ENCODE measurements at places on chromosomes 12 and 14.

DNA sequence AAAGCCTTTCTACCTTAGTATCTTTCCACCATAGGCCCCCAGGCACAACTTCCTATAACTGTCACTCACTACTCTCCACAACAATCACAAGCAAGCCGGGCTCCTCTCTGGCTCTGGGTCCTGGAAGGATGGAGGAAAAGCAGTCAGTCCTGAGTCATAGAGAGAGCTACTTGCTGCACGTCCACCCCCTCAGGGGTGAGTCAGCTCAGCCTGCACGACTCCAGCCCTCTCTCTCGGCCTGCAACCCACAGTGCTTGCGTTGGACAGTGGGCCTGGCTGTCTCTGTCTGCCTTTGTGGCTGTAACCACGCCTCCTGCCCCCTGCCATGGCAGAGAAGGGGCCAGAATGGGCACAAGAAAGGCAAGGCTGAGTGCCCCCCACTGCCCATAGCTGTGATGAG, 154.1 kb upstream of the FKBP4 start:
- no peak for DNase-seq

DNA sequence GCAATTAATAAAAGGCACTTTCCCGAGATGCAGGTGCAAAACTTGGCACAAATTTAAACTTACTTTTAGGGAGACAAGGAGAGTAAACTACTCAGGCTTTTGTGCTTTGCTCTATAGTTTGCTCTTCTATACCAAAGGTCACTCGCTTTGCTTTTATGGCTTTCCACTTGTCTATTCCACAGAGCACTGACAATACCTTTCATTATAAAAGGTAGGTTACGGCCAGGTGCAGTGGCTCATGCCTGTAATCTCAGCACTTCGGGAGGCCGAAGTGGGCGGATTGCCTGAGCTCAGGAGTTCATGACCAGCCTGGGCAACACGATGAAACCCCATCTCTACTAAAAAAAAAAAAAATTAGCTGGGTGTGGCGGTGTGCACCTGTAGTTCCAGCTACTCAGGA, 32.9 kb downstream of the ALKBH1 start:
- no peak for DNase-seq

GRCh38 chr12:50166799-50167048, 445 bp downstream of the CERS5 start:
- no peak for DNase-seq

DNA sequence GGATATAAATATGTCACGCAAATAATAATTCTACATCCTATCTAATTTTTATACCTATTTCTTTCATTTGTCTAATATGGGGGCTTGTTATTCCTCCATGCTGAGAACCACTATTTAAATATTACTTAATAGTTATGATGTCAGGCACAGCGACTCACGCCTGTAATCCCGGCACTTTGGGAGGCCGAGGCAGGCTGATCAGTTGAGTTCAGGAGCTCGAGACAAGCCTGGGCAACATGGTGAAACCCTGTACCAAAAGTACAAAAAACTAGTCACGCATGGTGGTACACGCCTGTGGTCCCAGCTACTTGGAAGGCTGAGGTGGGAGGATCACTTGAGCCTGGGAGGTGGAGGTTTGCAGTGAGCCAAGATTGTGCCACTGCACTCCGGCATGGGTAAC, 45.2 kb downstream of the GXYLT1 start:
- no peak for DNase-seq

DNA sequence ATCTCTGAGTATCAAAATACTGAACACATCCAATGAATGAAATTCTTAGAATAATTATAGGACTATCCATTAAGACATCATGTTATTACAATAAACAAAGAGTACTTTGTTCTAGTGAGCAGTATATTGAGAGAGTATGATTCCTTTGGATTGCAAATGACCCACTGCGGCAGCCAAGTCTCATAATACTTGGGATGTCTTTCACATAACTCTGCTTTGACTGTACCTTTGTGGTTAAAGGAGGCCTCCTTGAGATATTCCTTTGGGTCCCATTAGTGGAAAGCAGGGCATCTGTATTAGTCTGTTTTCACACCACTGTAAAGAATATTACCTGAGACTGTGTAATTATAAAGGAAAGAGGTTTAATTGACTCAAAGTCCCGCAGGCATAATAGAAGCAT, 593.8 kb downstream of the TRHDE start:
- DNase-seq = no peak

DNA sequence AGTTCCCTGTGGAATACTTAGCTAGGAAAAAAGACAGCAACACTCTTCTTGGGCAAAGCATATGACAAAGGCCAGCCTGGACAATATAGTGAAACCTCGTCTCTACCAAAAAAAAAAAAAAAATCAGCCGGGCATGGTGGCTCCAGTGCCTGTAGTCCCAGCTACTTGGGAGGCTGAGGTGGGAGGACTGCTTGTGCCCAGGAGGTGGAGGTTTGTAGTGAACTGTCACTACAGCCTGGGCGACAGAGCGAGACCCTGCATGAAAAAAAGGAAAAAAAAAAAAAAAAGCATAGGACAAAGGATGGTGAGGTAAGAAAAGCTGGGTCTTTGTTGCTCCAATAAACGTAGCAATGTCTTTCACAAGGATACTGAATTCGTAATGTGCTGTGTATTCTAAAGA, 1.1 kb downstream of the TXNDC16 start:
- no peak for DNase-seq

Data from CD4-positive, alpha-beta memory T cell (primary cell).